ENCODE measurements at places on chromosomes 5 and 9.

GRCh38 chr5:154271936-154272514, 81.5 kb downstream of the GALNT10 start:
- DNase-seq: no peak

DNA sequence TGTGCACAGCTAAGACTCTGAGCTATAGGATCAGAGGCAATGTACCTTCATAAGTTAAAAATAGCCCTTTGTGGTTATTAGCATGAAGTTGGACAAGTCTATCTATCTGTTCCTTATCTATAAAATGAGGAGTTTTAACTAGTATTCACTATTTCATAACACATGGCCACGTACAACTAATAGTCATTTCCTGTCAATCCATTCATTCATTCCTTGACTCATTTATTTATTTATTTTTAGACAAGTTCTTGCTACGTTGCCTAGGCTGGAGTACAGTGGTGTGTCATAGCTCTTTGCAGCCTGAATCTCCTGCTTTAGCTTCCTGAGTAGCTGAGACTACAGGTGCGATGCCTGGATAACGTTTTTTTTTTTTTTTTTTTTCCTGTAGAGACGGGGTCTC, 92.1 kb downstream of the NR3C1 start:
- no peak for DNase-seq

DNA sequence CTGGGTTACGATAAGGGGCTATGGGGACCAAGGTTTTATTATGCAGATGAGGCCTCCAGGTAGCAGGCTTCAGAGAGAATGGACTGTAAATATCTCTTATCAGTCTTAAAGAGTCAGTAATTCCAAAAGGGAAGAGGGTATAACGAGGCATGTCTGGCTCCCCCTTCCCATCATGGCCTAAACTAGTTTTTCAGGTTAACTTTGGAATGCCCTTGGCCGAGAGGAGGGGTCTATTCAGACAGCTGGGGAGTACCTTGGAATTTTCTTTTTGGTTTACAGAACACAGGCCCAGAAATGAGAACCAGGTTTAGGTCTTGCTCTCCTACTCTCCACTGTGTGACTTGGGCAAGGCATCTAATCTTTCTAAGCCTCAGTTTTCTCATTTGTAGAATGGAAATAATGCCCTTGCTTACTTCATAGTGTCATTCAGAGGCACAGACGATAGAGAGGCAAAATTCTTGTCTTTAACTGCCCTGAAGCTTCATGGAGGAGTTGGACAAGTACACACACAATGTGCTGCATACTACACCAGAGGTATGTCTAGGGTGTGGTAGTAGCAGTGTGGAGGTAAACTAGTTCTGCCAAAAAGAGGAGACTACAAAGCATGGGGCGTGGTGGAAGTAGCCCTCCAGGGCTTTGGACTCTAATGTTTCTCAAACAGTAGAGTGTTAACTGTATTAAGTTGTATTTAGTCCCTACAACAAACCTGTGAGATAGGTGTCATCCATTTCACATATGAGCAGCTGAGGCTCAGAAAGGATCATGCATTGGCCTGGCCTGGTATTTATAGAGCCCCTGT, 45.5 kb downstream of the IRF1 start:
- DNase-seq: no peak

GRCh38 chr9:74255489-74255984, 241.6 kb upstream of the RORB start:
- no peak for DNase-seq

DNA sequence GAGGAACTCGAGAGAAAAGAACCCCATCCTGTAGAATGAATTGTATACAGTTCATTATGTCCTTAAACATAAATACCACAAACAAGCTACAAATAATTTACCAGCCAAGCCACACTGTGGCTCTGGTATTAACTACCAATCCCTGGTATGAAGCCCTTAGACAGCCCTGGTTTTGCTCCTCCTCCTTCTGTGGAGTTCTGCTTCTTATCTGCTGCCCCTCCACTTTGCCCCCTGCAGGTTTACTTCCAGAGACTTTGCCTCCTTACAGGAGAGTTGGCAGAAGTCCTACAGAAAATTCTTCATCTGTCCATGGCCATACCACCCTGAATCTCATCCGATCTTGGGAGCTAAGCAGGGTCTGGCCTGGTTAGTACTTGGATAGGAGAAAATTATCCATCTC, 219.8 kb downstream of the ACTL7B start:
- DNase-seq: no peak

- DNase-seq: no peak
Measured at GRCh38 chr5:2221450-2221849, 338.7 kb upstream of the IRX4 start.

GRCh38 chr5:71734141-71734540, 15.1 kb downstream of the CARTPT start:
- DNase-seq: no peak

GRCh38 chr9:110977259-110977709, 61.0 kb downstream of the LPAR1 start:
- no peak for DNase-seq

DNA sequence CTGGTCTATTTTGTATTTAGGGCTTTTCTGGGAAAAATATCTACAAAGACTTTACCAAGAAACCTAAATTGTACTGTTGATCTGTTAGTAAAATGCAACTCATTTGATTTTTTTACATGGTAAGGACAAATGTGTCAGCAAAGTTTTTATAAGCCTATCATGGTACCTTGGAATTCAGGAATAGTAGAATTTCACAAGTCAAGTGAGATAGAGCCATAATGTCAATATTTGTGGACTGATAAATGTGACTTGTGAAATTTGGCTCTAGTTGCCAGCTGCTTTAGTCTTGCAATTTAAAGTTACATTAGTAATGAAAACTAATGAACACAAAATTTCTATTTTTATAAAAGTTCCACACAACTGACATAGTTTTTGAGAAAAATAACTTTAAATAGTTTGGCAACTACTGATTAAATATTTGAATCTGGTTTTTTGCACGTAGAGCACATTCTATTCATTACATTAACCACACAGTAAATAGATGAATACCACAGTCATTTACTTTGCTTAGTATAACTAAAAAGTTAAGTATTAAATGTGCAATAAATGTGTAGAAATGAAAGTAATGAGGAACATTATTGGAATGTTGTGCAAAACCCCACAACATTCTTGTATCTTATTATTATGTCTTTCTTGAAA, 41.2 kb upstream of the RIOK2 start:
- no peak for DNase-seq

- no peak for DNase-seq
Measured at GRCh38 chr9:38437193-38437823, 13.1 kb upstream of the IGFBPL1 start.

GRCh38 chr5:177412603-177413233, 3.4 kb upstream of the F12 start:
- DNase-seq: no peak

All from OCI-LY7 (cell line).